Neural progenitor cell (in vitro differentiated cells): ENCODE measurements at places on chromosomes 4 and X.

DNA sequence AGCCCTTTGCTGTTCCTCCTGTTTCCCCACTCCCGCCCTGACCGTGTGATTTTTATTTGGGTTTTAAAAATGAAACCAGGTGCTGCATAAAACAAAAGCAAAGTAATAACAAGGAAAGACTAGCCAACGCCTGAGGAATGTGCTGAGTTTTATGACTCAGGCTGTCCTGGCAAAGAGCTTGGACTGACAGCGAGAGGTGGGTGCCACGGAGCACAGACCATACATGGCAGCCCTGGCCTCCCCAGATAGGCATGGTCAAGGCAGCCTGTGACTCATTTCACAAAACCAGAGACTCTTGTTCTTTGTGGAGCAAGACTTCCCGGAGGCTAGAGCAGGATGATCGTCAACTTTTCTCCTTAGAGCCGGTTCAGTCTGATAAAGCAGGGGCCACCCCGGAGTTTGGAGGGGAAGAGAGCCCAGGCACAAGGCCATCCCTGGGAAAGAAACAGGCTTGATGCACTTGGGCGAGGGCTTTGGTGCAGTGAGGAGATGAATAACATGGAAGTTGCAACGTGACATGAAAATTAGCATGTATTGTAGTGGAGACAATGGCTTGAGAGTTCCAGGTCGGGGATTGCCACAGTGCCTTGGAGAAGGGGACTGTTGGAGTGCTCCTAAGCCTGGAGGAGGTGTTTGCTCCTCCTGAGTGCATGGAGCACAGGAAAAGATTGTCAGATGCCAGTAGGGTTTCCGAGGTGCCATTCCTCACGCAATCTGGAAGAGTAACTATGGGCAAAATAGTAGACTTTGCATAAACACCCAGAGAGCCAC lies 54.8 kb downstream of the C4orf51 start:
- DNase-seq, result no peak

GRCh38 chrX:107566604-107567262 lies 61.6 kb upstream of the PRPS1 start:
- DNase-seq, result no peak

DNA sequence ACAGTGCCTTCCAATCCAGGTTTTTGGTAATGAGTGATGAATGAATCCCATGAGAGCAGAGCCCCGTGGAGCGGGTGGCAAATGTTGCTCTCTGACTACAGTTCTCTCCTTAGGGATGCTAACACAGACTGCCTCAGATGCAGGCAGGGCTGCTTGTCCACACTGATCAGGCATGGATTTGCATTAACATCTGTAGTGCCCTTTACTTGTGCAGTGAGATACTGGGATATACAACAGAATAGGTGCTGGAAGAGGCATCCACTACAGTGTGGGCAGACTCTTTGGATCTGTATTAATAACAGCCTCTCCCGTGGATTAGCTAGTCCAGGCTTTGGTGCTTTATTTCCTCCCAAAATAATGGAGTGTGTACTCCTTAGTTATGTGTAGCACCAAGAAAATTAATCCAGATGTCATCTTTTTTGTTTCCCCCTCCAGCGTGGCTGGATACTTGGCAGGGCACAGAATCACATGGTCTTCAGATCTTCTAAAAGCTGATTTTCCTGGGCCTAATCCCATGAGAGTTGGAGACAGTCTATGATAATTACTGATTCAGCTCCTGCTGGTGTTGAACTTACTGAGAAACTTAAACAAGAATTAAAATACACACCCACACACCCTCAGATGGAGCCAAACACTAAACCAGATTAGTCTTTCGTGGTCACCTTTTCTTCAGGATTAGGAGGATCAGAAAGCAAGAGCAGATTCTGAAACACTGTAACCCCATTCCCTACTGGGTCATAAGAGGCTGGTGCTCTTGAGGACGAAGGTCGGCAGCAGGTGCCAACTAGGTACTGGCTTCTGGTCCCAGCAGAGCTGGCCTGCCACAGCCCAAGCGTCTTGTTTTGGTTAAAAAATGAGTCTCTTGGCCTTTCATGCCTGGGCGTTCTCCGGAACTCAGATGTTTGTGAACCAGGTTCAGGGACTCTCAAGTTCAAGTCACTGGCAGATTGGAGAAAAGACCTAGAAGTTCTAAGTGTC lies 23.1 kb upstream of the NAP1L5 start:
- DNase-seq, result no peak

DNA sequence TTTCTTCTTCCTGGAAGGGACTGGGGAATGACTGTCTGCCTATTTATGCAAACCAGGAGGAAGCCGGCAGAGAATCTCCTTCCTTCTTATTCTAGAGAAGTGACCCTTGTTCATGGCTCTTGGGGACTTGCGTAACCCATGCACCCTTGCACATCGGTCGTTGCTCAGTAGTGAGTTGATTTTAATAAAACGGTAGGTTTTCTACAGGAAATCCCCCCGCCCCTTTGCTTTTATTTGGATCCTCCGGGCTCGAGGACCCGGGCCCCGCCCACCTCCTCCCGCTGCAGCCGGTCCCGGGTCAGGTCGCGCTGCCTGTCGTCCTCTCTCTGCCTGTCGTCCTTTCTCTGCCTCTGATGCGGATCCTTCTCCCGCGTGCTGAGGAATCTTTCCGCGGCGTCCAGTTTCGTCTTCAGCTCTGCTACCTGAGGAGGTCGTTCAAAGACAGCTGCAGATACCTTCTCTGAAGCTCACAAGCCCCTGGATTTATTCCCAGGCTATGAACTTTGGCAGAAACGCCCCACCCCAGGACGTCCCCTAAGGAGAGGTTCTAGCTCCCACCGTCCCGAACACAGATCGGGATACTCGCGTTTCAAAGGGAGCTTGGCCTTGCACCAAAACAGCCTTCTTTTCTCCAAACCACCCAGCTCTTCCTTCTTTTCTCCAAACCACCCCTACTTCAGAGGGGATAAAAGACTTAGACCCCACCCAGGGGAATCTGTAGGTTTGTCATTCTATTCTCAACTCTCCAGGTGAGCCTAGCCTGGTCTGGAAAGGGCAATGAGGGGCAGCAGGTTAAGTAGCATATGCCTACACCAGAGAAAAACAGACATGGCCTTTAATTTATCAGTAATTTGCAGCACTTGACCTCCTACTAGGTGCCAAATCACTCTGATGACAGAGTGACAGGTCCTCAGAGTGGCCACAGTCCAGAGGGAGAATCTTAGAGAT lies 7.0 kb downstream of the TNIP3 start:
- peak; percentile 77 for DNase-seq
